ENCODE measurements at places on chromosomes 16 and 17.
A peak's percentile ranks its signal among the peaks of the same experiment; 100 is the strongest.

GRCh38 chr17:43662413-43663141 lies 855 bp upstream of the MEOX1 start:
- no peak for DNase-seq

DNA sequence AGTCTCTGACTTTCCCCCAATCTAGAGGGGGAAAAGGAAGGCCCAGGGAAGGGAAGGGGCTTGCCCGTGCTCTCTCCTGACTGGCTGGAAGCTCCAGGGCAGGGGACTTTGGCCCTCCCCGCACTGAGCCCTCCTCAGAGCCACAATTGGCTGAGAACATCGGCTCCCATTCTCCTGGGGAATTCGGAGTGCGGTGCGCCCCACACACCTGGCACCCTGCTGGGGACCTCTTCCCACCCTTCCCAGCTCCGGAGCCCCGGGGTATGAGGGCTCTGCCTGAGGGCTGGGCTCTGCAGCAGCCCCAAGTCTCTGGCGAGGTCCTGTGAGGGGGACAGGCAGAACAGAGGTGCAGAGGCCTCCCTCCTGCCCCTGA lies 36.0 kb downstream of the PIMREG start:
- DNase-seq, result no peak

- DNase-seq, result no peak
These were observed 100.9 kb downstream of the TOX3 start for GRCh38 chr16:52446080-52446479.

DNA sequence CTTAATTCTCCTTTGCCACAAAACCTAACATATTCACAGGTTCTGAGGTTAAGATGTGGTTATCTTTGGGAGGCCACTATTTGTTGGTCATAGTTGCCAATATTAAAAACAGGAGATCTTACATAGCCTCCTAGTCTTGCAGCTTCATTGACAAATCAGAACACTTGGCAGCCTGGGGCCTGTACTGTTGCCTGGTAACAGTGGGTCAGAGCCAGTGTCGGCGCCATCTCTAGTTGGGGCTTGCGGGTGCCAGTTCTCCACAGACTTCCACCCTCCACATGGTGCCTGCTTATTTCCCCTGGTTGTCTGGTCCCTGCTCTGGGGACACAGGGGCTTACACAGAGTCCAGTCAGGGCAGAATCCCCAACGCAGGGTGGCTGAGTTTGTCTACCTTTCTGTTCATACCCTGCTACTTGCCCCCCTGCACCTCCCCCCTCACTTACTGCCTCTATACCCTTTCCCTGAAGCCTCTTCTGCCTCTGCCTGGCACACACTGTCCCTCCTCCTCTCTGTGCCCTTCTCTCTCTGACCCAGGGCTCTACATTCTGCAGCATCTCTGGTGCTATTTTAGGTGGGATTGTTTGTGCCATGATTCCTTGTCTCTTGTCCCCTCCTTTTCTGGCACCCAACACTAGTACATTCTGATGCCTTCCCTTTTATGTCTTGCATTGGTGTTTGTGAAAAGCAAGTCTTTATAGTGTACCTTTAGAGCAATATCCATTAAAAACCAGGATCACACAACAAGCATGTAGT lies 13.4 kb downstream of the EPN2 start:
- peak; percentile 85 for DNase-seq

DNA sequence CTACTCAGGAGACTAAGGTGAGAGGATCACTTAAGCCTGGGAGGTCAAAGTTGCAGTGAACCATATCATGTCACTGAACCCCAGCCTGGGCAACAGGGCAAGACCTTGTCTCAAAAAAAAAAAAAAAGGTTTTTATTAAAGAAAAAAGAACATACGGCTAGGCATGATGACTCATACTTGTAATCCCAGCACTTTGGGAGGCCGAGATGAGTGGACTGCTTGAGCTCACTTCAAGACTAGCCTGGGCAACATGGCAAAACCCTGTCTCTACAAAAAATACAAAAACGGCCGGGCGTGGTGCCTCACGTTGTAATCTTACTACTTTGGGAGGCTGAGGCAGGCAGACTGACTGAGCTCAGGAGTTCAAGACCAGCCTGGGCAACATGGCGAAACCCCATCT lies 38.4 kb downstream of the RANBP10 start:
- DNase-seq, result no peak

DNA sequence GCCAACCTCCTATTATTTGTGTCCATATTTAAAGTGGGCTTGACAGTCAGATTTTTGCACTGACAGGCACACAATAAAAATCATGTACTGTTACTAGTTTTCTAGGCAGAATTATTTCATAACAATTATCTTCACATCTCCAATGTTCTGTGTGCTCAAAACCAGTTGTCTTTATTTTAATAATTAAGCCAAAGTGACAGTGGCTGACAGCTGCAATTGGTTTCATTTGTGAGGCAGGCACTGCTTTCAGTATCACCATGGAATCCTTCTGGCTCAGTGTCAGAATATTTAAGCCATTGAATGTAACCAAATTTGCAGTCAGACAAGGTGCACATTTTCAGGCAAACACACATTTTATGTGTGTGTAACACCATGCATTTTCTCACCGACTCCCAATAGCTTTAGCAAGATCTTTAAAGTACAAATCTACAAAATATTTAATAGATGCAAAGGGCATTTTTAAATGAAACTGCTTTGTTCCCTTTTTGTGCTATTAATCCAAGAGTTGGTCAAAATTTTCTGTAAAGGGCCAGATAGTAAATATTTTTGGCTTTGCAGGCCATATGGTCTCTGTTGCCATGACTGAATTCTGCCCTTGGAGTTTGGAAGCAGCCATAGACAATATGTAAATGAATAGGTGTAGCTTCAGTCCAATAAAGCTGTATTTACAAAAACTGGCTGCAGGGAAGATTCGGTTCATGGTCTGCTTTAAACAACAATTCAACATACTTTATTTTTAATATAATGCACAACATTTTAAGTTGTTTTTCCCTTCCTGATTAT lies 486.0 kb downstream of the KCNJ2 start:
- DNase-seq, result no peak

DNA sequence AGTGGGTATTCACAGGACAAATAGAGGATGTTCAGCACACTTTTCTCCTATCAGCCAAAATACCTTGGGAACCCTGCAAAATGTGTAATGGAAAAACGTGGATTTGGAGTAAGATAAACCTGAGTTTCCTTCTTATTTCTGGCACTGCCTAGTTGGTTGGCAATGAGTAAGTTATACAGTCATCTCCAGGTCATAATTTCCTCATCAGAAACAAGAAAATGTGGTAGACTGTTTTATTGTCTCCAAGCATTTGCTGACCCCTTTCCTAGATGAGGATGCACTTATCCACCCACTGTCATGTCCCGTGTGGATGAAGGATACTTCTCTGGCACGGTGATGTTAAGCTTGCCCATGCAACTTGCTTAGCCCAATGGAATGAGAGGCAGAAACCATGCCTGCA lies 458.0 kb downstream of the KIF2B start:
- no peak for DNase-seq

DNA sequence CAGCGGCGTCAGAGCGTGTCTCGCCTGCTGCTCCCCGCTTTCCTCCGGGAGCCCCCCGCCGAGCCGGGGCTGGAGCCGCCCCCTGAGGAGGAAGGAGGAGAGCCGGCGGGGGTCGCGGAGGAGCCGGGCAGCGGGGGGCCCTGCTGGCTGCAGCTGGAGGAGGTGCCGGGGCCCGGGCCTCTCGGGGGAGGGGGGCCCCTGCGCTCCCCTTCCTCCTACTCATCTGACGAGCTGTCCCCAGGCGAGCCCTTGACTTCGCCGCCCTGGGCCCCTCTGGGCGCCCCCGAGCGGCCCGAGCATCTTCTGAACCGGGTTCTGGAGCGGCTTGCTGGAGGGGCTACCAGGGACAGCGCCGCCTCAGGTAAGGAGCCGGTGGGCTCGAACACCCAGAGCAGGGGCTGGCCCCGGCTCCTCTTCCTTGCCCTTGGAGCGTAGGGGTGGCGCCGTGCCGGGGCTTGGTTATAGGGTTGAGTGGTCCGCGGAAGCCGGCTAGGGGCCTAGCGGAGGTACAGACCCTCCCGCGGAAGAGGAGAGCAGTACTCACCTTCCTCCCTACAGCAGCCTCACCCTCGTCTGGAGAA lies 841 bp downstream of the RAPGEFL1 start:
- DNase-seq, result no peak

GRCh38 chr16:6160303-6160702 lies 1062.7 kb upstream of the EEF2KMT start:
- DNase-seq, result no peak

- no peak for DNase-seq
These were observed 621 bp downstream of the CHP2 start for GRCh38 chr16:23755484-23755809.

GRCh38 chr17:42329025-42329976 lies 41.0 kb downstream of the STAT5A start:
- DNase-seq, result no peak

GRCh38 chr17:57425431-57425830 lies 169.1 kb downstream of the MSI2 start:
- no peak for DNase-seq

DNA sequence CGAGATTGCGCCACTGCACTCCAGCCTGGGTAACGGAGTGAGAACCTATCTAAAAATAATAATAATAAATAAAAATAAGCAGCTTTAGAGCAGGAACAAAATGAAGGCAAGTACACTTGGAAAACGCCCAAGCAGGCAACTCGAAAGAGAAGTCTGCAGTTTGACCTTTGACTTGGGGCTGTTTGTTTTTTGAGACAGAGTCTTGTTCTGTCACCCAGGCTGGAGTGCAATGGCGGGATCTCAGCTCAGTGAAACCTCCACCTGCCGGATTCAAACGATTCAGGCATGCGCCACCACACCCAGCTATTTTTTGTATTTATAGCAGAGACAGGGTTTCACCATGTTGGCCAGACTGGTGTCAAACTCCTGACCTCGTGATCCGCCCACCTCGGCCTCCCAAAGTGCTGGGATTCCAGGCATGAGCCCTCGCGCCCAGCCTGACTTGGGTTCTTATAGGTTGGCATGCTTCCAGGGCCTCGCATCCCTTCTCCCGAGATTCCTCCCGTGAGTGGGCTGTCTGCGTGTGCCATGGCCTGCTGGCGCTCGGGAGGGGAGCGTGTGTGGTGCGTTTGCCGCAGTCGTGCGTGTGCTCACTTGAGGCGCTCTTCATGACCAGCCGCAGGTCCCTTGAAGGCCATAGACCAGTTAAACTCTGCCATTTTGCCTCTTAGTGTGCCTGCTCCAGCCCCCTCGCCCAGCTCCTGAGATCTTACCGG lies 18.4 kb upstream of the UBE2I start:
- no peak for DNase-seq

DNA sequence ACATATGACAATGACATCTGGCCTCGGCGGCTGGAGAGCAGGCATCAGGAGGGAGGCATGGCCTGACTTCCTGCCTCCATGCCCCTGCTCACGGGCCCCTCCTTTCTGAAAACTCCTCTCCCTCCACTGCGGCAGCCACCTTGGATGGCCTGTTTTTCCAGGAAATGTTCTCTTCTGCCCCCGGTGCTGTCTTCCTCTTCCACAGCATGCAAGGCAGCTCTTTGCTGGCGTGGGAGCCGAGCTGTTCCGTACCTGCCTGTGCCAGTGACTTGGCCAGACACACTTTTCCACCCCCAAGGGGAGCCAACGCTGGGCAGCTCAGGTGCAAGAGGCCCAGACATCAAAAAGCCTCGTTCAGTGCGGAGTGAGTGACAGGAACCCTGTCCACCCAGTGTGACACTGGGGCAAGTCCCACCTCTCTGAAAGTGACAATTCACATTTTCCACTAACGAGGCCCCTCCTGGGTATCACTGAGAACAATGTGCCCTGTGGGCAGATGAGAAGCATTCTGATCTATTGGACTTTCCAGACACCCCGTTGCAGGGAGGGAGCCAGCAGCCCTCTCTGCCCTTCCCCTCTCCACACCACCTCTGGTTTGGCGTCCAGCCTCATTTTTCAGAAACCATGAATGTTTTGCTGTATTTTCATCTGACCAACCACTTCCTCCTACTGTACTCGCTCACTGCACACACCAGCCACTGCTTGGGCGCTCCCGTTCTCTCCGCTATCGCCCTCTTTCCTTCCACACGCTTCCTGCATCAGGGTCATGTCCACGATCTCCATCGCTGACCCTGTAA lies 31.2 kb downstream of the NSMCE1 start:
- DNase-seq, result no peak

DNA sequence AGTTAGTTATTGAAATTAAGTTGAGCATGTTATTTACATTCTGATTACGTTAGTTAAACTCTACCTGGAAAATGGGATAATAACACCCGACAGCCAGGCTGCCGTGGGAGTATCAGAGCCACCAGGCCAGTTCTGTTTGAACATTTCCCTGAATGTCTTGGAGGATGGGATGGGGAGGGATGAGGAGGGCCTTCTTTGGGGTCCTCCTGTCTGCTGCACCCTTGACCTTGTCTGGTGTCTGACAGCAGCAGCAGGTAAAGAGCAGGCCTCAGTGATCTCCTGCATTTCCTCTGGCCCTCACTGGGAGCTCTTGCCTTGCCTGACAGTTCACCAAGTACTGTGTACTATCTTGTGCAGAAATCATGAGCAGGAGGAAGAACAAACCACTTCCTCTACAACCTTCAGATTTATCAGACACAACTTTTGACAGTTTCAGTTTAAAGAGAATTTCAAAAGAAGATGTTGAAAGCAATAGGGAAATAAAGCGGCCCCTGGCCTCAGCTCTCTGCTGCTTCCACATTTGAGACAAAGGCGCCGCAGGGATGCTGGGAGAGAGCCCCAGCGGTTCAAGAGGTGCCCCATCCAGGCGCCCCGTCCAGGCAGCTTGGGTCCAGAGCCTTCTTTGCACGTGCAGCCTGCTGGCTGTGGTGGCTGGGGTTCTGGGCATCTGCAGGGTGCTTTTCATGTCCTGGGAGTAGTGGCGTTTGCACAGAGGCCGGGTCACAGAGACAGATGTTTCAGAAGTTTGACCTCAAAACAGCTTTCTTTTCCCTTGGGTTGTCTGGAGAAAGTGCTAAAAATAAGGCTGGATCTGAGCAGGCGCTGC lies 25.3 kb downstream of the CMIP start:
- DNase-seq, result peak; percentile 15

GRCh38 chr16:29198731-29199521 lies 207.6 kb downstream of the NPIPB11 start:
- DNase-seq, result no peak

- no peak for DNase-seq
These were observed 14.3 kb upstream of the RBBP6 start for GRCh38 chr16:24524855-24525677.

- no peak for DNase-seq
These were observed 42.1 kb upstream of the GPRC5B start for GRCh38 chr16:19926449-19927390.

GRCh38 chr17:34146440-34147043 lies 108.5 kb upstream of the CCL2 start:
- no peak for DNase-seq

DNA sequence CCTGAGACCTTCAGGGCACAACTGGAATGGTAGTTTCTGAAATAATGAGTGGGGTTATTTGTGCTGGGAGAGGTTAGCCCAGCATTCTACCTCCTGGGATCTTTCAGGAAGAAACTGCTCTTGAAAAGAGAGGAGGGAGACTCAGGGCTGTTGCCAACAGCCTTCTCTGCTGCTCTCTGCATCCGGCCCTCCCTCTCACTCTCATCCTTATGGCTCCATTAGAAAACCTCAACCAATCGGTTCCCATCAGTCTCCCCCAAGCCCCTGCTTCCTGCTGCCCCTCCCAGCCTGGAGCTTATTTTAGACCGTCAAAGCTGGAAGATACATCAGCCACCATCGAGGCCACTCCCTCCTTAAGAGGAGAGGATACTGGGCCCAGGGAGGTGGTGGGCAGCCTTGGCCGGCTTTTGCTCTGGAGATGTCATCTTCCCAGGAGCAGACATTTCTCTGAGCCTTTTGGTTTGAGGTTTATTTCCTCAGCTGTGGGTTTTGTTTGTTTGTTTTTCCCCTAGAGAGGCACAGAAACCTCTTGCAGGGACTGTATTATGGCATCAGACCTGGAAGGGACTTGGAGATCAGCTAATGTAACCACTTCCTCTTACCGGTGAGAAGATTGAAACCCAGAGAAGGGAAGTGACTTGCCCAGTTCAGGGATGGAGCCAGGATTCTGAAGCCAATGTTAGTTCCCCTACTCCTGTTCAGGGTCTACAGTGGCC lies 2.7 kb downstream of the MPRIP start:
- DNase-seq, result no peak
